Caudate nucleus (tissue), 63 donors: ENCODE measurements at places on chromosomes 4 and X.

GRCh38 chrX:38558686-38559085 lies 2.7 kb upstream of the TSPAN7 start:
- no peak for DNase-seq

DNA sequence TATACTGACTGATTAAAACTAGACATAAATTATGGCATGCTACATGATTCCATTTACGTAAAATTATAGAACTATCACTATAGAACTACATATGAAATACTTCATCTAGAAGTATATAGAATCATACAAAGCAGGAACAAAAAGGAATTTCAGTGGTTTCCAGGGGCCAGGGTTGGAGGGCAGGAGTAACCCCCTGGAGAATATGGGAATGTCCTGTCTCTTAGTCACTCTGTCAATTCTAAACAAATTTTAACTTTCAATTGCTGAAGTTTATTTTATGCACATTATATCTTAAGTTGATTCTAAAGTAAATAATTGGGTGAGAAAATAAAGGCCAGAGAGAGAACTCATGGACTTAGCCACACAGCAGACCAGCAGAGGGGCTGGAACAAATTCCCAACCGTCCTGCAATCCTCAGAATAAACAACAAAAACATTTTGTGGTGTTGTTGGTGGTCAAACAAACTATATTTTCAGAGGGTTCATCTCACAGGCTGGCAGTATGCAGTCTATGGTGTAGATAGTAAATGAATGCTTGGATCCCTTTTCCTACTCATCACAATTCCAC lies 476.9 kb upstream of the SLIT2 start:
- no peak for DNase-seq

DNA sequence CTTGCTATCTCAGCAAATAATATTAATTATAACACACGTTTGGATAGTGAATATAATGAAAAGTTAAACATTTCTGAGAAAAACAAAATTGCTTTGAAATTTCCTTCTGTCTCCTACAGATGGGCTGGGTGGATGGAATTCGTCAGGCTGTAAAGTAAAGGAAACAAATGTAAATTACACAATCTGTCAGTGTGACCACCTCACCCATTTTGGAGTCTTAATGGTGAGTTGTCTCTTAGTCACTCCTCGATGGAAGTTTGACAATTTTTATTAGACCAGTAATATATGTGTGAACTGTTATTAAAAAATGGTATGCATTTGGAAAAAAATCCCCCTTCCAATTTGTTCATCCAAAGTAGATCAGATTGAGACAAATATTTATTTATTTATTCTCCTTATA lies 92.5 kb upstream of the BRS3 start:
- DNase-seq: no peak

- DNase-seq: no peak
Observed at GRCh38 chr4:182454440-182455013, 211.3 kb downstream of the TENM3 start.

GRCh38 chrX:3461397-3462165 lies 115.1 kb upstream of the MXRA5 start:
- DNase-seq: no peak

DNA sequence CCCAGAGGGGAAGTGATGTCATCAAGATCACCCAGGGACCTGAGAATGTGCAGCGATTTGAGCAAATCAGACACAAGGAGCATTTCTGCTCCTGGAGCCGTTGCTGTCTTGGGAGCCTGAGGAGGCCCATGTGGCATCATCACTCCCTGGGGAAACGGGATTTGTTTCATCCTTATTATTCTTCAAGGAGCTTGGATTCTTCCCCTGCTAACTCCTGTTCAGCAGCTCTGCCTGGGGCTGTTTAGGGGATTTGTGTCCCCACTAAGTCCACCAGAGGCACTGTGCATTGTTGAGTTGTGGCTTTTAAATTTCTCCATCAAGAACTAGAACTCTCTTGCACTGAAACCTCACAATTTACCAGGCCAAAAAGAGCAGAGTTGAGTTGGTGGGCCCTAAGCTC lies 104.2 kb upstream of the MSX1 start:
- no peak for DNase-seq

GRCh38 chr4:158450741-158451140 lies 70.9 kb upstream of the RXFP1 start:
- DNase-seq: no peak

GRCh38 chr4:85492336-85492735 lies 17.4 kb downstream of the ARHGAP24 start:
- DNase-seq: no peak

- no peak for DNase-seq
Observed at GRCh38 chrX:38694394-38694793, 106.9 kb upstream of the MID1IP1 start.

- no peak for DNase-seq
Observed at GRCh38 chr4:71938776-71939175, 93.0 kb upstream of the NPFFR2 start.

- no peak for DNase-seq
Observed at GRCh38 chr4:183288955-183289354, 31.1 kb downstream of the CLDN22 start.

DNA sequence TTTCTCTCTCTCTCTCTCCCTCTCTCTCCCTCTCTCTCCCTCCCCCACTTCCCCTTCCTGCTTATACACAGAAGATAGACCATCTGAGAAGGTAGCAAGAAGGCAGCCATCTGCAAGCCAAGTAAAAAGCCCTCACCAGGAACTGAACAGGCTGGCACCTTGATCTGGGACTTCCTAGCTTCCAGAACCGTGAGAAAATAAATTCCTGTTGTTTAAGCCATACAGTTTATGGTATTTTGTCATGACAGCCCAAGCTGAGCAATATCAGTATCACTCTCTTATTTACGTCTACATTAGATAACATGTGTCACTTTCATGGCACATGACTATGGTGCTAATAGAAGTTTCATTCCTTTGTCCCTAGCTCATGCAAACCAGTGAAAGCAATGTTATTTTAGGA lies 581.1 kb downstream of the INPP4B start:
- DNase-seq: no peak

DNA sequence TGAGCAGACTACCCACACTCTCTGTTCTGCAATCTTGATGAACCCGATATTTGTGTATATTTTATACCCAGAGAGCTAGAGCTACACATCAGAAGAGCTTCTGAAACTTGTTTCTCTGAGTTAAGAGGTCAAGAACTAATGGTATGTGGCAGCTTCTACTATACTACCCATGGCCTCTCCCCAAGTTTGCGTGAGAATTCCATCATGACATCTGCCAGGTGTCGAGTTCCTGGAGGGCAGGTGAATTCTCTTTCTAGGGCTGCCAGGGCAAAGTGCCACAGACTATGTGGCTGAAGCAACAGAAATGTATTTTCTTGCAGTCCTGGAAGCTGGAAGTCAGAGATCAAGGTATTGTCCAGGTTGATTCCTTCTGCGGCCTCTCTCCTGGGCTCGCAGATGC lies 4.4 kb downstream of the SORCS2 start:
- DNase-seq: no peak

DNA sequence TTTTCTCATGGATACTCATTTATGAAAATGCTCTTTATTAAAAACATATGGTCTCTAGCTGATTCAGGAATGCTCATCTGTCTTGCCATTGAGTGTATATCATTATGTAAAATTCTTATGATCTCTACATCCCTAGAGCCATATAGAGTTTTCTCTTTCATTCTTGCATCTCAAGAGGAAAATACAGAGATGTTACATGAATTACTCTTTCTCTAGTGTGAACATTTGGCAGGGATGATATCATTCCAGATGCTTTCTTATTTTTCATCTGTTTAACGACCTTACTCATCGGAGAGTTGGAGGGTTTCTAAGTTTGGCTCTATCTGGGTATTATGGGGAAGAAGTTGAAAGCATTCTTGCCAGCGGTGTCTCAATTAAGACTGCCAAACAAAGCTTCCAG lies 202.9 kb upstream of the SLC7A11 start:
- DNase-seq: no peak

DNA sequence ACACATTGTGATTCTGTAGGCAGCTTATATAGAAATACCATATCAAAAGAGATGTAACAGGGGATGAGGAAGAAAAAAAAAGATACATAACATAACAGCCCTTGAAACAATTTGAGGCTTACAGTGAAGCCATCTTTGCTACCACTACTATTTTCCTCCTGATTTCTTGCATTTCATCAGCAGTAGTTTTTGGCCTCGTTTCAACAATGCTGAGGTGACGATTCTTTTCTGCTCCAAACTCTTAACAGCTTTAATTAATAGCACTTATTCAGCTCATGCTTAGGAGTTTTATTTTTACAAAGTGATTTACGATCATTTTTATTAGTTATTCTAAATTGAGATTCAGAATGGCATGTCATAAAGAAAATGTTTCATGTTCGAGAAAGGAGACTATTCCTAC lies 163.2 kb downstream of the DCK start:
- no peak for DNase-seq

- DNase-seq: no peak
Observed at GRCh38 chrX:136259543-136259942, 8.3 kb upstream of the MAP7D3 start.

- DNase-seq: no peak
Observed at GRCh38 chrX:136215559-136215958, 35.6 kb downstream of the MAP7D3 start.

DNA sequence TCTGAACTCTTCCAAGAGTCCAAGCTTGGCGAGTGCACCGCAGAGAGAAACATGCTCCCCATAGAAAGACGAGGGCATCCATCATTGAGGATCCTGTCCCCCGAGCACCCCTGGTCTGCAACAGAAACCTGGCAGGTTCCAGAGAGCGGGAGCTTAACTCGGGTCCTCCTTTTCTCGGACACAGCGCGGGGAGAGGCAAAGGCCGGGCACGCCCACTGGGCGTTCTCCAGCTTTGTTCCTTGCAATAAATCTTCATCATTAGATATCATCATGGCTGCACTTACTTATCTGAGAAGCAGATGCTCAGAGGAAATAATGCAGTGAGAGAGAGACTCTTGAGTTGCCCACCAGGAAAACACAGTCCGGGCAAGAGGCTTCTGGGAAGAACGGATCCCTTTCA lies 90.1 kb upstream of the PSAPL1 start:
- no peak for DNase-seq

- no peak for DNase-seq
Observed at GRCh38 chr4:185693548-185694215, 118.3 kb downstream of the SORBS2 start.

- no peak for DNase-seq
Observed at GRCh38 chr4:184294606-184295133, 77.0 kb upstream of the ENPP6 start.

GRCh38 chr4:7052923-7053715 lies 9.9 kb downstream of the TADA2B start:
- DNase-seq: peak; percentile 42

- DNase-seq: no peak
Observed at GRCh38 chr4:140061194-140061593, 92.8 kb downstream of the MAML3 start.

GRCh38 chr4:81601358-81601694 lies 129.6 kb upstream of the RASGEF1B start:
- no peak for DNase-seq

- no peak for DNase-seq
Observed at GRCh38 chr4:23134331-23134730, 441.6 kb downstream of the GBA3 start.

GRCh38 chrX:41490446-41490845 lies 43.3 kb downstream of the NYX start:
- no peak for DNase-seq

DNA sequence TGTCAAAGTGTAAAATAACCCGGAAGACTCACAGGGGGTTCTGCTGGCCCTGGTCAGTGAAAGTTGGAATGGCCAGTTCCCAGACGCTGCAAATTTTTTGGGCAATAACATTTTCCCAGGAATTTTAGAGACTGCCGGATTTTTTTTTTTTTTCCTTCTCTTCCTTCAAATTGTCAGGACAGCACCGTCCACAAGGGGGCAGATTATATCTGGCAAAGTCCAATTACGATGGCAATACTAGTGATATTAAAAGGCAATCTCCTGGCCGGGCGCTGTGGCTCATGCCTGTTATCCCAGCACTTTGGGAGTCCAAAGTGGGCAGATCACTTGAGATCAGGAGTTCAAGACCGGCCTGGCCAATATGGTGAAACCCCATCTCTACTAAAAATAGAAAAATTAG lies 20.5 kb downstream of the SLC25A5 start:
- peak; percentile 2 for DNase-seq

DNA sequence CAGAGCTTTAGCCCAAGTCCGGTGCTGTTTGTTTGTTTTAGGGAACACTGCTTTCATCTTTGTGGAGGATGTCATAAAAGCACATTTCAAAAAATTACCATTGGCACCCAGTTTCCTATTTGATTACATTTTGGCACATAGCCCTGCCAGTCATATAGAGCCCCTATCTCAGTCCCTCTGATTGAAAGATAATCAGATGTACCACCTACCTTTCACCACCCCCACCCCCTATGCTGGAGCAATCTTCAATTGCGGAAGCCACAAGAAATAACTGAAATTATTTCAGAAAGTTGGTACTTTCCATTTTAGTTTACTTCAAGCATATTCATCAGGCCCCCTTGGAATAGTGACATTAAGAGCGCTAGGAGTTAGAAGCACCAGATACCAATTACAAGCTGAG lies 136.7 kb upstream of the RPL34 start:
- no peak for DNase-seq

- no peak for DNase-seq
Observed at GRCh38 chr4:91092398-91092980, 965.3 kb downstream of the CCSER1 start.

DNA sequence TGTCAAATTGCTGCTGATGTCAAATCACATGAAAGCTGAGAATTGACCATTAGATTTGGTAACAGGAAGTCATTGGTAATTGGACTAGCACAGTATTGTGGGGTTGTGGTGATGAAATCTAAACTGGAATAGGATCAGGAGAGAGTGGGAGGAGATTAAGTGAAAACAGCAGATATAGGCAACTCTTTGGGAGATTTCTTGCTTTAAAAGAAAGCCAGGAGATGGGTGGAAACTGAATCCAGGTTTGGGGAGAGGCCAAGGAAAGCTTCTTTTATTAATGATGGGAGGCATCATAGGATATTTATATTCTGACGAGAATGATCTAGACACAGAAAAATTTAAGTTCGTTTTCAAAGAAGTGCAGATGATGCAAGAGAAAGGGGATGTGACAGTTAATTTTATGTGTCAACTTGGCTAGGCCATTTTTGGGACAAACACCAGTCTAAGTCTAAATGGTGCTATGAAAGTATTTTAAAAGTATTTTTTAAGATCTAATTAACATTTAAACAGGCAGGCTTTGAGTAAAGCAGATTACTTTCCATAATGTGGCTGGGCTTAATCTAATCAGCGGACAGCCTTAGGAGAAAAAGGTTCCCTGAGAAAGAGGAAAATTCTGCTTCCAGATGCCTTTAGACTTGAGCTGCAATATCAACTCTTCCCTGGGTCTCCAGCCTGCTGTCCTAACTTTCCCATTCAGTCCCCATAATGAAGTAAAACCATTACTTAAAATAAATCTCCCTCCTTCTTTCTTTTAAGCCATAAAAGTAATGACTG lies 24.7 kb downstream of the SEC24D start:
- DNase-seq: no peak

DNA sequence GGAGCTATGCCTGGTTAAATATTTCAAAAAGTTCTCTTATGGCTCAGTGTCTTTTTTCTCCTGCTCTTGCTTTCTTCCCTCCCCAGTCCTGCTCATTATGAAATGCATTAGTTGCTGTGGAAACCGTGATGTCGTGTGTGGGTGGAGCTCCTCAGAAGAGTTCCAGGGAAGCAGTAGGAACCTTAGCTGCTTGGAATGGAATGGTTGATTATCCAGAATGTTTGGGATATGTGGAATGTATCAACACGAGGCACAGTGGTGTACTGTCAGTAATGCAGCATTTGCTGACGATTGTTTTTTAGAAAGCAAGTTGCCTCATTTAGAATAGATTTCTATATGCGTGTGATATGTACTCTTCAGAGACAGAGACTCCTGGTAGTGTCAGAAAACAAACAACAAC lies 333.2 kb downstream of the ARHGAP10 start:
- peak; percentile 25 for DNase-seq
